ENCODE measurements at places on chromosomes 1 and 21.

- peak; percentile 99 for DNase-seq
Observed at GRCh38 chr21:44962403-44962966, 22.7 kb downstream of the SLX9 start.

DNA sequence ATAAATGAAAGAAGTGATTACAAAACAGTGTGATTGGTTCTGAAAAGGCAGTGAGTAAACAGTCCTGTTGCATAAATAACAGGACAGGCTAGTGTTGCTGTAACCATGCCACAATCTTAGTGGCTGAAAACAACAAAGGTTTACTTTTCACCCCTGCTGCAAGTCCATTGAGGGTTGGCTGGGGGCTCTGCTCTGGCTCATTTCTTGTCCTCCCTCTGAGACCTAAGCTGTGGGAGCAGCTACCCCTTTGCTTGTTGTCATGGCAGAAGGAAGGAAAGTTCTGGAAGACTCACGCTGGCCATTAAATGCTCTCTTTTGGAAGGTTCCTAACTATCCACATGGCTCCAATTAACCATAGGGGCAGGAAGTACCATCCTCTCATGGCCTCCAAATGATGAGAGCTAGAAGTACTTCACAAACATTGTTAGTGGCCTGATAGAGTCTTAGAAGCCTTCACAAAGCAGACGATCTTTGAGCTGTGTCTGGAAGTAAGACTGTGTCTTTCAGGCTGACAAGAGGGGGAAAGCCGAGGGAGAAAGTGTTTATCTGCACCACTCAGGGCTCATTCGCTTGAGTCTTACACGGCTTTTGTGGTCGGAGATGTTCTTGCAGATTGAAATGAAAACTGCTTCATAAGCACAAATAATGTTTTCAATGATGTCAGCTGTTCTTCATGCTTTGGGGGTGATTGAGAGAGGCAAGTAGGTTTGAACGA is 11.9 kb downstream of the RCSD1 start:
- DNase-seq: no peak

DNA sequence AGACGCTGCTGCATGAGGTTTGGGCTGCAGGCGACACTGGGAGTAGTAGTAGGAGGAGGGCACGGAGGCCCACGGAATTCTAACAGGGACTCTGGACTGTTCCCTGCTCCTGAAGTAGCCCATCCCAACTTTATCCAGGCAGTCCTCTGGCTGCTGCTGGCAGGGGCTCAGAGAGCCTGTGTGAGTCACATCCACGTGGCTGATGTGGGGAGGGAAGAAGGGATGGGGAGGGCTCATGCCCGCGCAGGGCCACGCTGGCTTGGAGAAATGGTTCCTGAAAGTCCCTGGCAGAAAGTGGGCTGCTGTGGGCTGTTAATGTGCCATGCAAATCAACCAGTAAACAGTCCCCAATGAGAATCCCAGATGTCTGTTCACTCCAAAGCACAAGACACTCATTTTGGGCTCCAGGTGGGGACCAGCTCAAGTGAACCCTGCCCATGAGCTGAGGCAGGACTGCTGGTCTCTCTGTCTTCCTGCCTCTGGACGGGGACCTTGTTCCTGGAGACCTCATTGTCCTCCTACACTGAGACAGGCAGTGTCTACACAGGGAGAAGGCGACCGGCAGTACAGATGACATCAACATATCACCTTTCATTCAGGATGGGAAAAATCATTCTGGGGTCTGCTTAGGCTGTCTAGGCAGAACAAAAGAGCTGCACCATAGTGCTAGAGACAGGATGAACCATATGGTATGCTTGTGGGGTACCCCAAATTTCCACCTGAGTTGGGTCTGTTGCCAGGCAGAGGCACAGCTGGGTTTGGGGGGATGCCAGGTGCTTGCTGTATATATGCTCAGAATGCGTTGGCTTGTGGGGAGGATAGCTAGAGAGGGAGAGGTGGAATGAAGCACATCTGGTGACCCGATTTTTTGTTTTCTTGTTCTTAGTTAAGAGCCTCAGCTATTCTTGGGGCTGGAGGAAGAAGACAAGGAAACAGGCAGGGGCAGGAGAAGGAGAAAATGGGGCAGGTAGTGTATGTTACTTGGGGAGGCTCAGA is 57.9 kb upstream of the FMOD start:
- DNase-seq: peak; percentile 23

DNA sequence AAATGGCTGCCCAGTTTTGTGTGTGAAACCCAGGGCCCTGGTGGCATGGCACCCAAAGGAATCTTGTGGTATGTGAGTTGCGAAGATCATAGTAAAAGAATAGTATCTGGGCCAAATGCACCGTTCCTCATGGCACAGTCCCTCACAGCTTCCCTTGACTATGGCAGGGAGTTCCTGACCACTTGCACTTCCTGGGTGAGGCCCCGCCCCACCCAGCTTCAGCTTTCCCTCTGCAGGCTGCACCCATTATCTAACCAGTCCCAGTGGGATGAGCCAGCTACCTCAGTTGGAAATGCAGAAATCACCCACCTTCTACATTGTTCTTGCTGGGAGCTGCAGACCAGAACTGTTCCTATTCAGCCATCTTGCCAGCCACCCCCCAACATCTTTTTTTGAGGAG is 63.0 kb downstream of the SLC5A9 start:
- no peak for DNase-seq

- no peak for DNase-seq
Observed at GRCh38 chr1:113683384-113684152, 75.7 kb downstream of the PHTF1 start.

- DNase-seq: peak; percentile 80
Observed at GRCh38 chr1:115426231-115426771, 88.3 kb upstream of the NGF start.

DNA sequence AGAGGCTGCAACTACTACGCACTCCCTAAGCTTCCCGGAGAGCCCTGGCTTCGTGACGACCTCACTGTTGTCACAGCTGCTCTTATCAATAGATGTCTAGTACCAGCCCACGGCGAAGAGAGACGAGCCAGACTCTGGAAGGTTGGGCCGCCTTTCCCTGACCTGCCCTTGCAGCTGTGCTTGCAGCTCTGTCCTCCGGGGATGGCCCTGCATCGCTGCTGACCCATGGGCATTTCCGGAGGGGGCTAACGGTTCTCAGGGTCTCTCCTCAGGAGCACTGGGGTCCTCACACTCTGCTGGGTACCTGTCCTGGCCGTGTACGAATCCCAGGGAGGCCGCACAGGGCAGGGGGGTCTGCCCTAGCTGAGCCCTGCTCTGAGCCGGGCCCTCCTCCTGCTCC is 93.8 kb upstream of the COL6A1 start:
- no peak for DNase-seq

All from astrocyte of the cerebellum (primary cell).